ENCODE measurements at places on chromosomes 7 and 10. TPM values are rescaled to one million over a fixed set of nuclear protein-coding genes. Genes with fewer than 3 reads are reported as not detected.

Gene EFCAB10
- not detected for total RNA-seq

Gene BAZ1B
- total RNA-seq: 37.3 TPM

Gene PTPN20
- 0.76 TPM for total RNA-seq

Gene MMD2
- not detected for total RNA-seq

Gene UPK3B
- 0.38 TPM for total RNA-seq

DNA sequence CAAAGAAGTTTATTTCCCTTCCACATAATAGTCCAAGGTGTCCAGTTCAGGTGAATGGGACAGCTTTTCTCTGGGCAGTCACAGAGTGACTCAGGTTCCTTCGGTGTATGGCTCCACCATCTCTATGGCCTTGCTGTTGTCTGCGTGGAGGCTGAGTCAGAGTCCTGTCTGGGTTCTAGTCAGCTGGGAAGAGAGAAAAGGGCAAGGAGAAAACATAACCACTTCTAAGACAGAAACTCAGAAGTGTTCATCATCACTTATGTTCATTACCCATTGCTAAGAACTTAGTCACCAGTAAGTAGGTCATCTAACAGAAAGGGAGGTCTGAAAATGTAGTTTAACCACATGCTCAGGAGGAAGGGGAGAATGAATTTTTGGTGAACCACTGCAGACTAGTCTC, 32.4 kb upstream of the CCDC7 start:
- DNase-seq: peak; percentile 43

GRCh38 chr7:86958380-86958779, 101.1 kb downstream of the ELAPOR2 start:
- no peak for DNase-seq

DNA sequence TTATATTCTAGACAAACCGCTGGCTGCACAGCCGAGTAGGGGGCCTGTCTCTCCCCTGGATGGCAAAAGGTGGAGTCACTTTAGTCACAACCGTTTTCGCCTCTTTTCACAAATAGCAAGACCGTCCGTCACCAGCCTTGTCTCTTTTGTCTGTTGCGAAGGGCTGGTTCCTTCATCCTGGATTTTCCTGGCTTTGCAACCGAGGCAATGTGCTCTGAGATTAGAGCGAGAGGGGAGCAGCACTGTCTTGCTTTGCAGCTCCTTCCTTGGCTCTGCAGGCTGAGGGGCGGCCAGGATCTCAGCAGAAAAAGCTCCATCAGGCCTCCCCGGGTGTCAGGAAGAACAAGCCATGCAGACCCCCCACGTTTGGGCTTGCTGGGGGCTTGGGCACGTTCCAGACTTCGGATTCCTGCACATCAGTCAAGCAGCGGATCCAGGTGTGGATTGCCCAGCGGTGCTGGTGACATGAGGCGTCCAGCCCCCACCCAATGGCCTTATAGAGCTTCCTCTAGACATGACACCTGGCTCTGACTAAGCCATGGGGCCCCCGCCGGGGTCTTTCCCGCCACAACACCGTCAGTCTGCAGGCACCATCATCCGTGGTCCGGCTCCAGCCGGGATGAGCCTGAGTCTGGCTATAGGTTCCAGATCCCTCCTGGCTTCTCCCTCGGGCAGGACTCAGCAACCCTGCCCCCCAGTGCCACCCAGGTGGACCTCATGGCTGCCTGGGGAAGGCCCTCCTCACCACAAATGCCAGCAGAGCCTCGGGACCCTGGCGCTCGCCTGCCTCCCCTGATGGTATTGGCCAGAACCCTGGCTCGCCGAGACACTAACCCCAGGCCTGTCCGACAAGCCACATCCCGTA, 467.6 kb upstream of the FOXK1 start:
- DNase-seq: no peak

GRCh38 chr7:20016669-20017068, 200.5 kb downstream of the MACC1 start:
- DNase-seq: no peak

DNA sequence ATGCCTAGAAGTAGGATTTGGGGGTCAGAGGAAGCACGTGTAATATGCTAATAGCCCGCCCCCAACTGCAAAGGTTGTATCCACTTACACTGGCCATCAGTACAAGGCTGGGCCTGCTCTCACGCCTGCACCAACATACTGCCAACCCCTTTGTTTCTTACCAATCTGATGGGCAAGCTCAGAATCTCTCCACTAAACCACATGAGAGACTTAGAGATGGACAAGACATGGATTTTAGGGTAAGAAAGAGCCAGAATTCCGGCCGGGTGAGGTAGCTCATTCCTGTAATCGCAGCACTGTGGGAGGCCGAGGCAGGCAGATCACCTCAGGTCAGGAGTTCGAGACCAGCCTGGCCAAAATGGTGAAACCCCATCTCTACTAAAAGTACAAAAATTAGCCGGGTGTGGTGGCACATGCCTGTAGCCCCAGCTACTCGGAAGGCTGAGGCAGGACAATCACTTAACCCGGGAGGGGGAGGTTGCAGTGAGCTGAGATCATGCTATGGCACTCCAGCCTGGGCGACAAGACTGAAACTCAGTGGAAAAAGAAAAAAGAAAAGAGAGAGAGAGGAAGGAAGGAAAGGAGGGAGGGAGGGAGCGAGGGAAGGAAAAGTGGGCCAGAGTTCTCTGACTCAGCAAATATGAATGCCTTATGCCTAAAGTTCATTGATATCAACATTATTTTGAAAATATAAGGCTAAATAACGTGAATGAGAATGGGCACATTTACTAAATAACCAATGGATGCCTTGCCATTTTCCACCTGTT, 162.2 kb downstream of the SLIT1 start:
- no peak for DNase-seq

- DNase-seq: no peak
Measured at GRCh38 chr10:3270577-3271316, 98.2 kb upstream of the PITRM1 start.

DNA sequence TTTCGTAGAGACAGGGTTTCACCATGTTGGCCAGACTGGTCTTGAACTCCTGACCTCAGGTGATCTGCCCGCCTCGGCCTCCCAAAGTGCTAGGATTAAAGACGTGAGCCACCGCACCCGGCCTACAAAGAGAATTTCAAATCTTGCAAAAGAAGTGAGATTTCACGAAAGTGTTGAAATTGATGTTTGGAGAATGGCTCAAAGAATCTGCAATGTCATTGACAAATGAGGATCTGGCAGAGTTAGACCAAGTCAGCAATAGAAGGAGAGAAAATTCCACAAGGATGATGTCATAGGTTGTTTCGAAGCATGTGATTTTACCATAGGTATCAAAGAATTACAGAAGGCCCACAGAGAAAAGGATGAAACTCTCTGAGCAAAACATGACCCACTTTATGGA, 71.7 kb downstream of the LYZL2 start:
- DNase-seq: no peak

GRCh38 chr10:92207061-92207460, 83.8 kb downstream of the CPEB3 start:
- DNase-seq: no peak

DNA sequence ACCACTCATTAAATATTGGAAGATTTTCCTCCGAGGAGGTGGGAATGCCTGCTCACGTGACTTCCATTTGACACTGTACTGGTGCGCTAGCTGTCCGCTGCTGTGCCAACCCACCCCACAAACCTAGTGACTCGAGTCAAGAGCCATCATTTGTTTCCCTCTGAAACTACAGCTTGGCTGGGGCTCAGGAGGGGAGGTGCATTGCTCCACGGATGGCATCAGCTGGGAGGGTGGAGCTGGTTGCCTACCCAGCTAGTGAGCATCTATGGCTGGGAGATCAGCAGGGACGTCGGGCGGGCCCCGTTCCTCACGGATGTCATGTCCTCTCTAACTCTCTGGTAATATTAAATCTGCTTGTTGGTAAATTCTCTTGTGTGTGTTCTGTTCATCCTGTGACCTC, 9.5 kb upstream of the FOXL3 start:
- DNase-seq: no peak

- peak; percentile 35 for DNase-seq
Measured at GRCh38 chr10:128463991-128464760, 338.0 kb upstream of the MKI67 start.

GRCh38 chr10:46220872-46221538, 65.8 kb upstream of the ANTXRL start:
- no peak for DNase-seq
